Mesenteric fat pad (tissue), 1 donor: ENCODE measurements at places on chromosomes 5 and 9. TPM values are rescaled to one million over a fixed set of nuclear protein-coding genes. Genes with fewer than 3 reads are reported as not detected.
A peak's percentile ranks its signal among the peaks of the same experiment; 100 is the strongest.

- DNase-seq = no peak
Measured at GRCh38 chr5:85030316-85031084, 645.8 kb upstream of the EDIL3 start.

- no peak for DNase-seq
Measured at GRCh38 chr5:137791799-137792198, 37.6 kb upstream of the HNRNPA0 start.

- no peak for DNase-seq
Measured at GRCh38 chr9:15249981-15250380, 57.0 kb downstream of the TTC39B start.

DNA sequence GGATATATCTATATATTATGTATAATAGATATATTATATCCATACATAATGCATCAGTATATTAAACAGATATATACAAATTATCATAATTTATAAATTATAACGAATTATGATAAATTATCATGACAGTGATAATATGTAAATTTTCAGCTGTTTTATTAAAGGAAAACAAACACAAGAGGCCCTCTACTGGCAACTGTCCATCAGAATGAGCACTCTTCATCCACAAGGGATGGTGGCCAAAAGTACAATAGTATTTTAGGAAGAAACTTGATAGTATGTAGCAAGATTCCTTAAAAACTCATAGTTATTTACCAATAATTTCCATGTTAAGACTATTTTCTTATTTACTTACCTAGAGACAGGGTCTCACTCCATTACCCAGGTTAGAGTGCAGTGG lies 113.3 kb upstream of the LPAR1 start:
- DNase-seq = no peak

The F12 gene
- total RNA-seq = not detected

The SPINK4 gene
- not detected for total RNA-seq

DNA sequence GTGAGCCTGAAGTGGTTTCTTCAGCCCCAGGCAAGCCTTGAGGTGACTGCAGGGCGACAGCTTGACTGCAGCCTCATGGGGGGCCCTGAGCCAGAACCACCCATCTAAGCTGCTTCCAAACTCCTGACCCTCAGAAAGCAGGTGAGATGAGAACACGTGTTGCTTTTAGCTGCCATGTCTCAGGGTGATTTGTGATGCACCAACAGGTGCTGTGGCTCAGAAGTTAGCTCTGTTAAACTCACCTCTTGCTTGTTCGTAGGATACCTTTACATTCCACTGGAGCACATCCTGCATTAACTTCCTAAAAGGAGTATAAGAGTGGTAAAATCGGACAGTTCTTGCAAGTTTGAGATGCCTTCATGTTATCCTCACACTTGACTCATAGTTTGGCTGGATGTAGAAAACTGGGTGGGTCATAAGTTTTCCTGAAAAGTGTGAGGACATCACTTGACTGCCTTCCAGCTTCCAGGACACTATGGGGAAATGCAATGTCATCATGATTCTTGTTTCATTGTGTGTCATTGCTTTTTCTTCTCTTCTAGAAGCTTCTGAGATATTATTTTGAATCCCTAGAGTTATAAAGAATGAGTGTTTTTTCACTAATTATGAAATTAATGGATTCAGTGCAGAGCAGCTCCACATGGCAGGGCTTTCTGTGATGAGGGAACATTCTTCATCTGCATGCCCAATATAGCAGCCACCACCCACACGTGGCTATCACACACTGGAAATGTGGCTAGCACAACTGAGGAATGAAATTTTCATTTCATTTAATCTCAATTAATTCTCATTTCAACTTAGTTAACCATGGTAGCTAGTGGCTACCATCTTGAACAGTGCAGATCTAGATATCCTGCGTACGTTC lies 92.3 kb downstream of the HSD17B3 start:
- no peak for DNase-seq

- no peak for DNase-seq
Measured at GRCh38 chr9:93171261-93171990, 12.5 kb upstream of the WNK2 start.

DNA sequence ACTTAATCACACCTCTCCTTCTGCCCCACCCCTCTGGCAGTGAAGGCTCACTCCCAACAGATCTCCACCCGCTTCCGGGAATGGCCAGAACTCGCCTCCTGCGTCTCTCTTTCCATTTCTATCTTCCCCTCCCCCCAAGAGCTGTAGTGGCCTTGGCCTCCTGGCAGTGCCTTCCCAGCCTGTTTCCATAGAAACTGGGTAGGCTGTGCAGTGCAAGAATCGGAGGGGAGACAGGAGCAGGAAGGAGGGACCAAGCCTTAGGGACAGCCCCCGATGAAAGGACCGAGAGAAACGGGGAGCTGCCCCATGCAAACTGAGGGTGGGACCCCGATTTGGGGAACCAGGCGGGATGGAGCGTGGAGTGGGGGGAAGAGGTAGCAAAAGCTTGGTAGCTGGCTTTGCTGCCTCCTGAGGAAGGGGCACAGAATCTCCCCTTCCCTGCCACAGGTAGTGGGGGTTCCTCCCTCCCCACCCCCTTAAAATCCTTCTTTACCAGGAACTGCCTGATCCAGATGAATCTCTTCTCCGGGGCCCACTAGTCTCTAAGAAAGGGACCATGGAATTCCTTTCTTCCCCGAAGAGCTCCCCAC lies 4.5 kb upstream of the PCDH1 start:
- DNase-seq = peak; percentile 75

GRCh38 chr5:157594257-157594656 lies 18.7 kb upstream of the ADAM19 start:
- no peak for DNase-seq

- no peak for DNase-seq
Measured at GRCh38 chr9:4226331-4227250, 73.3 kb downstream of the GLIS3 start.

GRCh38 chr5:172597755-172598155 lies 43.3 kb upstream of the NEURL1B start:
- no peak for DNase-seq

The SLC31A2 gene
- 62.4 TPM for total RNA-seq

- DNase-seq = no peak
Measured at GRCh38 chr9:86665416-86665815, 281.9 kb downstream of the GAS1 start.

The CKS2 gene
- total RNA-seq = 6.5 TPM

The PTGS1 gene
- 16.5 TPM for total RNA-seq

The GDF9 gene
- total RNA-seq = not detected

- DNase-seq = no peak
Measured at GRCh38 chr9:69476797-69477196, 151.8 kb downstream of the ENTREP1 start.

The GFI1B gene
- total RNA-seq = not detected
